ENCODE measurements at places on chromosomes 13 and 19.
A peak's percentile ranks its signal among the peaks of the same experiment; 100 is the strongest.

GRCh38 chr19:49613374-49613773, 22.4 kb downstream of the PRR12 start:
- no peak for DNase-seq

DNA sequence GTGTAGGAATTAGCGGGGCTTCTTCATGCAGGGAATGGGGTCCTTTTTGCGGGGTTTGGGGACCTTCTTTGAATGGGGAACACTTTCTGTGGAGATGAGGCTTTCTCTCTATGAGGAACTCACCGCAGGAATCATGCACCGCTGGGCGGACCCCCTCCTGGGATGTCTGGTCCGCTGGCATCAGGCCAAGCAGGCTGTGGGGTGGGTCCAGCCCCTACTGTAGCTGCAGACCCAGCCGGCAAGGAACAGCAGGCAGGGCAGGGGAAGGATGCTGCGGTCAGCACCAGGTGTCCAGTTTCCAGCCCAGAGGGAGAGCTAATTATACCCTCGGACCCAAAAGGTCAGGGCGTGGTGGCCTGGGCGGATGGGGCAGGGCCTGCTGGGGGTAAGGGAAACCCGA, 1.8 kb downstream of the MYBPC2 start:
- no peak for DNase-seq

DNA sequence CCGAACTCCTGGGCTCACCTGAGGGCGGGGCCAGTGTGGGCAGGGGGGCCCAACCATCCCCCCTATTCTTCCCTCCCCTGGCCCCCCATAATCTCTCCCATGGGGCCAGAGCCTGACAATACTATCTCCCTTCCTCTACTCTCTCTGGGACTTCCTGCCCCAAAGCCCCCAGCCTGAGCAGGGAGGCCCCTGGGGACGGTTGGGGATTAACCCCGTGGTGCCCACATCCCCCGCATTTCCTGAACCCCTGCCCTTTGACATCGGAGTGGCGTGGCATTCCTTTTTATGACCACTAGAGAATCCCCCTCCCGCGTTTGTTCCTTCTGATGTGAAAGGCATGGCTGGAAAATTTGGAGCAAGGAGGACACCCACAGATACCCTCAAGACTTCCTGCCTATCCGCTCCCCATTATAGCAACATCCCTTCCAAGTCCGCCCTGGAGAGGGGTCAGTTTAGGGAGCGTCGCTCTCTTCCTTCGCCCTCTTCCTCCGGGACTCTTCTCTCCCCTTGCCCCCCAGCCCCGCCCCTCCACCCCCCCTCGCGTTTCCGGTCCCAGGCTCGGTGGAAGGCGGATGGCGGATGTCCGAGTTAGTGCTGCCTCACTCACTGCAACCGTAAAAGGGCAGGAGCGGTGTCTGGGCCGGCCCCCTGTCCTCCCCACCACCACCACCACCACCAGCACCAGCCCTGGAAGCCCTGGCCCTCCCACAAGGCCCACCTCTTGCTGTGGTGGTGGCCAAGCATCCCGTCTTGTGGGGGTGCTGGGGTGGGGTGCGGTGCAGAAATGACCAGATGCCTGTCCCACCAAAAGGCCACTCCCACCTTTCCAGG, 1.8 kb downstream of the VASP start:
- no peak for DNase-seq

GRCh38 chr19:13507053-13507611, 853 bp upstream of the CACNA1A start:
- DNase-seq = no peak

DNA sequence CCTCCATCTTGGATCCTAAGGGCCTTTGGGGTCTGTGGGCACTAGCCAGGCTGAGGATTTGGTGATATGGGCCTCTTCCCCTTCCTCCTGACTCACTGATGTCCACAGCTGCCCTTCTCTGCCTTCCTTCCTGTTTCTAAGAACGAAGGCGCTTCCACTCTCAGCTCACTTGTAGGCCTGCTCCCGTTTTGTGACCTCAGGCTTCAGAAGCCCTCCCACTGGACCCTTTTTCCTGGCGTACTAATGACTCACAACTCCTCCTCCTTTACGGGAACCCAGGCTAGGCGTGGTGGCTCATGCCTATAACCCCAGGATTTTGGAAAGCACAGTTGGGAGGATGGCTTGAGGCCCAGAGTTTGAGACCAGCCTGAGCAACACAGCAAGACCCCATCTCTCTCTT, 55.6 kb downstream of the TMED1 start:
- no peak for DNase-seq

GRCh38 chr13:38872693-38873092, 117.9 kb downstream of the STOML3 start:
- DNase-seq = no peak

DNA sequence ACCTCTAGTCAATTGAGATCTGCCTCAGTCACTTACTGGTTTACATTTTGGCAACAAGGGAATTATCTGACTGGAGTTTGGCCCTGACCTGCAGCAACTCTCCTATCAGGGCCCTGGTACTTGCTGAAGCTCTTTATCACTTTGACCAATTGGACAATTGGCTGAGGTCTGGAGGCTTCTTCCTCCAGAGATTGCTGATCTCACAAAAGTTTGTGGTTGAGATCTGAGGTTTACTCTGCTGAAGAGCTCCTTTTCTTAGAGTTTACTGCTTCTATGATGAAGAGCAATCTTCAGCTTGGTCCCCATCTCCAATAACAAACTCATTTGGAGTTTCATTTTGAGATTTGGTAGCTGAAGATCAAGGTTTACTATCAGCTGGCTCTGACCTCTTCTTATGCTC, 276.9 kb upstream of the SGCG start:
- DNase-seq = no peak

DNA sequence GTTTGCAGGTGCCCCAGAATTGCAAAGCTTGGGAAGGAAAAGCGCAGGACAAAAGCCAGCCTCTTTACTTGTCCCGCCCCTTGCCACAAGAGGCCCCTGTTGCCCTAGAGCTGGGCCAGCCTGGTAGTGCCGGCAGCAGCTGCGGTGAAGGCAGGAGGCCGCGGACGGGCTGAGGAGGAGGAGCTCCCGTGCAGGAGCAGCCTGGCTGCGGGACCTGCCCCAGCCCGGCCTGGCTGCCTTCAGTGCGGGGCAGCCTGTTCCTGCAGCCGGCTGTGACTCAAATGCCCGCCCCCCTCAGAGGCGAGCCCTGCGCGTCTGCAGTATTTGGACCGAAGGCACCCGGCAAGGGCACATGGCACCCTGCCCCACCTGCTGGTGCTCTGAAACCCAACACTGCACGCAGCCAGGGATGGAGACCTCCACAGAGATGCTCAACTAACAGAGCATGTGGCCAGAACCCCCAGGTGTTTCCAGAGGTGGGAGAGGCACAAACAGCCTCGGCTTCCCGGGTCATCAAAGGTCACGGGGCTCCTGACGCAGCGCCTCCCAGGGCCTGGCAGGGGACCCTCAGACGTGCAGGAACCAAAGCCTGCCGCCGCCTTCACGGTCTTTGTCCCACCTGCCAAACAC, 29.7 kb downstream of the NAXD start:
- peak; percentile 41 for DNase-seq

DNA sequence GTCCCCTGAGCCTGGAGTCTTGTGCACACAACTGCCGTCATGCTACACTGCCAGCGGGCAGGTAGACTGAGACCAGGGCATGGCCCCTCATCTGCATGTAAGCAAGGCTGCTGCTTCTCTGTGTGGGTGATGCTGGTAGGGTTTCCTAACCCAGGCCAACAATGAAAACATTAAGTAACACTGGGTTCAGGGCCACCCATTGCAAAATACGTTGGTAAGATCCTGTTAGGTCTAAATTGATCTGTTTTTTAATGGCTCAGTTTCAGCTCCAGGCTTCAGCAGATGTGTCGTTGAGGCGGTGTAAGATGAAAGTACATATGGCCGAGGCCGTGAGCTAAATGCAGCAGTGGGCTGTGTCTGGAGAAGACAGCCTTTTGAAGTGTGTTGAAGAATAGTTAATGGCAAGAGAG, 383.4 kb downstream of the IRS2 start:
- DNase-seq = no peak

- DNase-seq = no peak
Measured at GRCh38 chr19:9309974-9310446, 372 bp upstream of the ZNF699 start.

- DNase-seq = no peak
Measured at GRCh38 chr19:50060107-50060506, 34.3 kb downstream of the ZNF473 start.

GRCh38 chr19:38739440-38740256, 4.6 kb downstream of the CAPN12 start:
- no peak for DNase-seq

- DNase-seq = no peak
Measured at GRCh38 chr13:79549355-79550106, 68.6 kb downstream of the NDFIP2 start.

DNA sequence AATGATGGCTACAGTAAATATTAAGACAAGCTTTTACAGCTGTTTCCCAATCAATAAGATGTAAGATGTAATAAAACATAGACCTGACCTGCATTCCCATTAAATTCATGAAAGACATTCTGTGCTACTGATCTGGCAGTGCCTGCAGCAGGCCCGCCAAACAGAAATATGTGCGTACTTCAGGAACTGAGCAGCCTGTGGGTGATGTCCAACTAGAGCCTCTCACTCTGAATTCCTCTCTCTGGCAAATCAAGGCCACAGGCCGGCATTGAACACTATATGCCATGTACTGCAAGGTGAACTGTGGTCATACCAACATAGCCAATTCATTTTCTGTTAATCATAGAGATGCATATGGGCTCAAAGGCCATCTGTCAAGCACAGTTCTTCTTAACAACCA, 17.8 kb downstream of the SHISA2 start:
- DNase-seq = no peak

GRCh38 chr13:31131470-31131961, 30.2 kb downstream of the HSPH1 start:
- no peak for DNase-seq

- DNase-seq = no peak
Measured at GRCh38 chr19:28554321-28555091, 658.4 kb downstream of the UQCRFS1 start.

DNA sequence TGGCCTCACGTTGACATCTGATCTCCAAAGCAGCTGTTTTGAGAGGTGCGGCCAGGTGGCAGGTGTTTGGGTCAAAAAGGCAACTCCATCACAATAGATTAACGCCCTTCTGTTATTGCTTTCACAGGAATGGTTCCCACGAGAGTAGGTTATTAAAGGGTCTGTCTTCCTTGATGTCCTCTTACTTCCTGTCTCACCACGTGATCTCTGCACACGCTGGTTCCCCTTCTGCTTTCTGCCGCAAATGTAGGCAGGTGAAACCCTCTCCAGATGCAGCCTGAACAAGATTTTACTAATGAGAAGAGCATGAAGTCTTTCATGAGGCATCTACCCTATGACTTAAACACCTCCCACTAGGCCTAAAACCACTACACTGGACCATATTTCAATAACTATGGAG, 22.8 kb upstream of the ZNF564 start:
- DNase-seq = no peak

DNA sequence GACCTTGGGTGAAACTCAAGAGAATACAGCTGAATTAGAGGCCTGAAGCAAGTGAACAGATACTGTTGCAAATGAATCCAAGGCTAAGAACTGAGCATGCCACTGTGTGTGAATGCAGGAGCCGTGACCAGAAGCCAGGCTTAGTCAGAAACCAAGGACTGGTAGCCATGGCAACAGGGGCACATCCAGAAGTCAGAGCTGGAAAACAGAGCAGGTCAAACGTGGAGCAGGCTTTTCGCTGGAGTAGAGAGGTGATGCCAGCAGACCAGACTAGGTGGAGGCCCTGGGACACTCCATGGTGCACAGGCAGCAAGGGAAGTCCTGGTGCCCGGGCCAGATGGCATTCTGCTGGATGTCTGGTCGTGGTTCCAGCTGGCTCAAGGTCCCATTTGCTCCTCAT, 564.1 kb downstream of the PCDH9 start:
- DNase-seq = no peak

GRCh38 chr13:64477146-64477545, 2753.0 kb downstream of the PCDH9 start:
- DNase-seq = no peak

DNA sequence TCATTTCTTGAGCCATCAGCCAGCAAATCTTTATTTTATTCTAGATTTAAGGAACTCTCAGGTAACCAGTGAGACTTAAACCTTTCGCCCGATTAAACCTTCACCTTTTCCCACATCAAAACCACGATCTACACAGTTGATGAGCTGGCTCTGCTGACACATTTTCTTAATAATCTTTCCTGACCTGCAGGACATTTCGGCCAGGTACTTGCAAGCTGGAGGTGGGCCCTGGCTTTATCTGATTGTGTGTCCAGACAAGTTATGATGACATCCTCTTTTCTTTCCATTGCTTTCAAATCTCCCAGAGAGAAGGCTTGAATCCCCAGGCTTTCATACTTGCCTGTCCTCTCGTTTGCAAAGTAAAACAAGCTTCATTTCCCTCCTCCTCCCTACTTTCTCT, 144.2 kb downstream of the EFNB2 start:
- DNase-seq = no peak

DNA sequence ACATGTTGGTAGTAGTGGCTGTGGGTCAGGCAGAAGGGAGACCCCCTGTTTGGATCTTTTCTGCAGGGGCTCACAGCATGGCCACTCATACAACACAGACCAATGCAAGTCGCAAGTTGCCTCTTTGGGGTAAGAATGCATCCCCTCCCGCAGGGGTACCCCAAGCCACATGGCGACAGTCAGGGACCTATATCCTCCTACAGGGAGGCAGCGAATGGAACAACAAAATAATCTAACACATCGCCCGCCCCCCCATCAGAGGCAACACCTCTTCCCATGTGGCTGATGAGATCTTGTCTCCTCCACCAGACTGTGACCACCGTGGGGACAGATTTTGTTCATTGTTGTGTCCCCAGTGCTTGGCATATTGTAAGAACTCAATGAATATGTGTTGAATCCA, 40.7 kb upstream of the PNMA8B start:
- no peak for DNase-seq

- DNase-seq = peak; percentile 24
Measured at GRCh38 chr19:5170329-5170745, 170.3 kb downstream of the PTPRS start.

DNA sequence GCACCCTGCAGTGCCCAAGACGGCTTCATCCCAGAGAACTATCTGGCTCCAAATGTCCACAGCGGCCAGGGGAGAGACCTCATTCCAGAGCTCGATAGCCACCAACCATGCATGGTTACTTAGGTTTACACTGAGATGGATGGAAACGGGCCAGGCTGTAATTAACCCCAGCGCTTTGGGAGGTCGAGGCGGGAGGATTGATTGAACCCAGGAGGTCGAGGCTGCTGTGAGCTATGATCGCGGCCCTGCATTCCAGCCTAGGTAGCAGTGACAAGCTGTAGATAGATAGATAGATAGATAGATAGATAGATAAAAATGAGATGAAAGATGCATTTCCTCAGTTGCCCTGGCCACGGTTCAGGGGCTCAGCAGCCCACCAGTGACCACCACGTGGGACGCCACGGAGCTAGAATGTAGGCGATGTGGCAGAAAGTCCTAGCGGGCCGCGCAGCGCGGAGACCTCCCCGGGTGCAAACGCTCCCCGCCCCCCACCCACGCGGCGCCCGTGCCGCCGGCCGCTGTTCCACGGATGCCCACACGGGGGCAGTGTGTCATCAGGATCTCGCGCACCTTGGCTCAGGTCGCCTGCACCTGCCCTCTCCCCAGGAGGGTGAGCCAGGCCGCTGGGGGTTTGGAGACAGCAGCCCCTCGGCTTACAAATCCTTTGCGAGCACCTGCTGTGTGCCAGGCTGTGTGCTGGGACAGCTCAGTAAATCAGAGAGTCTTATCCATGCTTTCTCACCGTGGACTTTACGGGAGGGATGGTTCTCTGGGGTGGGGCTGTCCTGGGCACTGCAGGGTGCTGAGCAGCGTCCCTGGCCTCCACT, 13.5 kb upstream of the TLE5 start:
- DNase-seq = peak; percentile 71

GRCh38 chr19:14035706-14036105, 4.1 kb downstream of the IL27RA start:
- DNase-seq = no peak

All from CD4-positive, alpha-beta T cell treated with Interleukin-6 at 100 ng/mL for 8 hours (primary cell).